ENCODE measurements at places on chromosomes 11 and 22.

DNA sequence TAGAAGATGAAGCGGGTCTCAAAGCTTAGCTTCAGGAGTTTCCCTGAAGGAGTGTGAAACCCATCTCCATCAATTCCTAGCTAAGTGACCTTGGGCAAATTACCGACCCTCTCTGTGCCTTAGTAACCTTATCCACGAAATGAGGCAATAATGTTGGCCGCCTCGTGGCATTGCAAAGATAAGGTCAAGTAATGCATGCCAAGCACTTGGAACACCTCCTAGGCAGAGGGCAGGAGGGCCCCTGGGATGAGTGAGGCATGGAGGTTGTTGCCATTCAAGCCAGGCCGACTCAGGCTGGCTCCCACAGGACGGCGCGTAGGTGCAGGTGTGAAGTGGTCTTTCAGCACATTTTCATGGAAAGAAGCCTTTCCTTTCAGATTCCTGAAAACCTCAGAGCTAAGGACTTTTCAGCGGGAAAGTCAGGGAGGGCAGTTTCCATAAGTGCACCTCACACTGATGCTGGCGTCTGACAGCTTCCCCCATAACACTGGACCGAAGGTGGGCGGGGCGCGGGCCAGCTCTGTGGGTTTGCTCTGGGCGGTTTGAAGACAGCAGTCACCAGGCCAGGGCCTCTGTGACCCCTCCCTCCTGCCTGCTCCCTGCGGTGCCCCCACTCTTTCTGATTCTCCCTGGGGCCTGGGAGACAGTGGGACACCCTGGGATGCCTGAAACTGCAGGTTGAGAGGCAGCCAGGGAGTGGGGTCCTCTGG, 25.2 kb downstream of the RPS6KA4 start:
- no peak for DNase-seq

DNA sequence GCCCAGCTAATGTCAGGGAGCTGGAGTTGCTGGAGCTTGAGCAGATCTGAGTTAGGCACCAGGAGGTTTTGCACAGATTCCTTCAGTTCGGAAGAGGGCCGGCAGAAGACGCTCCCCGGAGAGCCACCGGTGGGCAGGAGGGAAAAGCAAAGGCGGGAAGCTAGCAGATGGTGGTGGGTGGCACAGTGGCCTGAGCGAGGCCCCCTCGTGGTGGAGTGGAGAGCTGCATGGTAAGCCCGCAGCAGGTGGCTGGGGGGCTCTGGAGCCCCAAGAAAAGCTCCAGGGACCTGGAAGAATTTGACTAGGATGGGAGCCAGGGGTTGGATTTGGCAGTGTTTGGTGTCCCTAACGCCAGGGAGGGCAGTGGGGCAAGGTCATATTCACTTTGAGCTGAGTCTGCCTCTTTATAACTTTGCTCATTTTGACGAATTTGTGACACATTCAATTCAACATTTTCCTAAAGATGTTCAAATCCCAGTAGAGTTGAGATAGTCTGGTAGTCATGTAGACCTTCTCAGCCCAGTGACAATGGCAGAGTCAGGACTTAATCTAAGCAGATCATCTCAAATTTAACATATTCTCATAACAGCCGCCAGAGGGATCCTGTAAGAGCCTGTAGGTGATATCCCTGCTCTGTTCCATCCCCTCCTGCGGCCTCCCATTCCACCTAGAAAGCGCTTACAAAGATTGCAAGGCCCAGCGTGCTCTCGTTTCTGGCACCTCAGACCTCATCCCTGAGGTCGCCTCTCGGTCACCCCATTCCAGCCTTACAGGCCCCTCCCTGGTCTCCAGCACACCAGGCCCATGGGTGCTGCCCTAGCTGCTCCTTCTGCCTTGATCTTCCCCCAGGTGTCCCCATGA, 57.9 kb downstream of the TRIM29 start:
- DNase-seq, result no peak

DNA sequence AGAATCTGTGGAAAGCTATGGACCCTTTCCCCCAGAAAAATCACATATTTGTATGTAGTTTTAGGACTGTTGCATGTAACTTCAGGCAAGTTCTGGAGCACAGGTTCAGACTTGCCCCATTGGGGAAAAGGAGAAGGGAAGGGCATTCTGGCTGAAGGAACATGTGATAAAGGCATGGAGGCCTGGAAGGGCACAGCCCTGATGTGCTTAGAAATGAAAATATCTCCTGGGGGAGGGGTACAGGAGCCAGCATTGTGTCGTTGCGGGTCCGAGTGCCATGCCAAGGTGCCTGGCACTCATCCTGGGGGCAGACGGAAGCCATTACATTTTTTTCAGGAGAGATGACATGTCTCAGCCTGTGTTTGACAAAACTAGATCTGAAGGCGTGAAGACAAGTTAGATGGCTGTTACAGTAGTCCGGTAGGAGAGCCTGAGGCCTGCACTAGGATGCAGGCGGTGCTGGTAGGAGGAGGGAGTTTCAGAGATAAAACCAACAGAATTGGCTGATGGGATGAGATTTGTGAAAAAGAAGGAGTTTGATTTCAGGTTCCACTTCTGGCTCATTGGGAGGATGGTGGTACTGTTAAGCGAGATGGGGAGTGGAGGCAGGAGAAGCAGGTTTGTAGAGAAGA, 96.9 kb downstream of the TEAD1 start:
- DNase-seq, result no peak

GRCh38 chr11:28951191-28951590, 843.0 kb downstream of the METTL15 start:
- no peak for DNase-seq

DNA sequence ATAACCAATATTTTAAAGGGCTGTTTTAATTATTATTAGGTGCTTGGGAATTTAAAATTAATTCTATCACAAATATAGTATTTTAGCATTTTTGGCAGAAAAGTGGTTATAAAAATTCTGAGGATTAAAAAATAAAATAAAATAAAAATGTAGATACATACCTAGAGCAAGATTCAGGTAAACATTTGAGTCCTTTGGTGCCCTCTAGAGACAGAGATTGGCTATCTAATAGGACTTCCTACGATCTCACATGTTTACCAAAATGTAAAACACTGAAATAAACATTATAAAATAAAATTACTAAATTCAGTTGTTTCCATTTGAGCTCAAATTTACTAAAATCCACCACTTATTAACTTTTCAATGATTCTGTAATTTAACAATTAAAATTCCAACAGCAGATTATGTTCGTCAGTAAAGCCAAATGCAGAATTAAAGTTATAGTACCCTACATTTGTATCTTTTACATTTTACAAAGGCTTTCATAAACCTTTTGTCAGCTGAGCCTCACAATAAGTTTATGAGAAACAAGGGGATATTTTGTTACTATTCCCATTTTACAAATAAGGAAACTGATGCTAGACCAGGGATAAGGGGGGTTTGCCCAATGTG, 27.7 kb downstream of the SLC36A4 start:
- no peak for DNase-seq

DNA sequence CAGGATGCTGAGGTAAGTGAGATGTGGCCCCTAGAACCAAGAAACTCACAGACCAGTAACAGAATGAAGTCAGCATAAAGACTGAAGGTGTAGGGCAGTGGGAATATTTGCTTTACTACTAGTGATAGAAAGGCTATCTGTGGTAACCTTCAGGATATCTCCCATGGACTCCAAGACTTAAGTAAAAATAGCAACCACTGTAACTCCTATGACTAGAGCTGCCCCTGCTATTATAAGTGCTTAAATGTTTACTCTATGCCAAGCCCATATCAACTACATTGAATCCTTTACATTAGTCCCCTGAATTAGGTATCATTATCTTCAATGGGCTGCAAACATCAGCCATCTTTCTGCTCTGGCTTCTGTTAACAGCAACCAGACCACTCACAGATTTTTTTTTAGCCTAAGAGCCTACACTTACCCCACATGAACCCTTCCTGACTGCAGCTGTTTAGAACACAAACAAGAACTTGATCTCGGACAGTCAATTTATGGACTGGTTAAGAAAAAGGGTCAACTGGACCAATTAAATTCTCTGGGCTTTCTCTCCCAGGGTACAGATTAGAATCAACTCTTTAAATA, 335.1 kb upstream of the API5 start:
- DNase-seq, result no peak

DNA sequence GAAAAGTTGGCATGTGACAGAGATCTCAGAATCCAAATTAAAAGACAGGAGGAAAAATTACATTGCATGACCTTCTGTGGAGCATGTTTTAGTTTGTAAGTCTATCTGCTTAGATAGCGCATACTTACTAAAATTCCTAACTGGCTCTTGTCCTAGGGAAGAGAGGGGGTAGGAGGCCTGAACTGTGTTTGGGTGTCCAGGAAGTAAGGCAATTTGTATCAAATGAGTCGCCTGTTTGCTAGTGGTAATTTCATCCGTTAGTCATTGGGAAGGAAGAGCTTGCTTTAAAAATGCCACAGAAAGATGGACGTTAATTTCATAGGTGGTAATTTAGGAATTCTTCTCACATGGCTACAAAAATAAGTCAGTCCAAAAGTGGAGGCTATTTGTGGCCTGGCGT, 18.5 kb downstream of the GRK3 start:
- DNase-seq, result no peak

GRCh38 chr11:106087815-106088435, 10.5 kb downstream of the AASDHPPT start:
- DNase-seq, result peak; percentile 5

DNA sequence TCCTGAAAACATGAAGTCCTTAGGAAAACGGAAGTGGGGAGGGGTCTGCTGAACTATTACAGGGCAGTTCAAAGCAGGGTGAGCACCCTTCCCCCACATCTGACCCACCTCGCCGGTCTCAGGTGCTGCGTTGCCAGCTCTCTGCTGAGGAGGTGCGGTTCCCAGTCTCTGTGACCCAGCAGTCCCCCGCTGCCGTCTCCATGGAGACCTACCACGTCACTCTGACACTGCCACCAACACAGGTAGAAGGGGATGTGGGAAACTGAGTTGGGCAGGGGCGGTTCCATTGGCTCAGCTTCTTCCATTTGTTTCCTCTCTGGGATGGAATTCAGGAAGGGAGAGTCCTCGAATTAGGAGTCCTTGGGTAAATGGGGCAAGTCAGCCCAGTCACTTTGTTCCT, 3.3 kb downstream of the C2CD2L start:
- DNase-seq, result no peak

- no peak for DNase-seq
Measured at GRCh38 chr11:62719302-62719978, 7.8 kb downstream of the HNRNPUL2 start.

DNA sequence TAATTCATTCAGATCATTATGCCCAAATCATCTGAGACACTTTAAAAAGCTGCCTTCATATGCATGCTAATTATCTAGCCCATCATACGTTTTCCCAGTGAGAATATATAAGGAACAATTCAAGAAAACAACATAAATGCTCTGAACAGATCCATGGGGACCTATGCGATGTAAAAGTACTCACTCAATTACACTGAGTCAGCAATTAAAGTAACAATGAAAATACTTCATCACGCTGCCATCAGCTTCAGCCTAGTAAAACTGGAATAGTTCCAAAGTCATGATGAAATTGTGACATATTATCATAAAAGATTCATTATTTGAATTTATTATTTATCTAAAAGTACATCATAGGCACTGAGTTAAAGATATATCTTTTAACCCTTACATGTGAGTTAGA, 3.7 kb upstream of the OR8K5 start:
- no peak for DNase-seq

GRCh38 chr11:84128840-84129239, 842.7 kb upstream of the CCDC90B start:
- no peak for DNase-seq

- DNase-seq, result no peak
Measured at GRCh38 chr22:31394326-31394725, 5.1 kb upstream of the DRG1 start.

GRCh38 chr11:103210543-103210942, 101.3 kb downstream of the DYNC2H1 start:
- DNase-seq, result no peak

DNA sequence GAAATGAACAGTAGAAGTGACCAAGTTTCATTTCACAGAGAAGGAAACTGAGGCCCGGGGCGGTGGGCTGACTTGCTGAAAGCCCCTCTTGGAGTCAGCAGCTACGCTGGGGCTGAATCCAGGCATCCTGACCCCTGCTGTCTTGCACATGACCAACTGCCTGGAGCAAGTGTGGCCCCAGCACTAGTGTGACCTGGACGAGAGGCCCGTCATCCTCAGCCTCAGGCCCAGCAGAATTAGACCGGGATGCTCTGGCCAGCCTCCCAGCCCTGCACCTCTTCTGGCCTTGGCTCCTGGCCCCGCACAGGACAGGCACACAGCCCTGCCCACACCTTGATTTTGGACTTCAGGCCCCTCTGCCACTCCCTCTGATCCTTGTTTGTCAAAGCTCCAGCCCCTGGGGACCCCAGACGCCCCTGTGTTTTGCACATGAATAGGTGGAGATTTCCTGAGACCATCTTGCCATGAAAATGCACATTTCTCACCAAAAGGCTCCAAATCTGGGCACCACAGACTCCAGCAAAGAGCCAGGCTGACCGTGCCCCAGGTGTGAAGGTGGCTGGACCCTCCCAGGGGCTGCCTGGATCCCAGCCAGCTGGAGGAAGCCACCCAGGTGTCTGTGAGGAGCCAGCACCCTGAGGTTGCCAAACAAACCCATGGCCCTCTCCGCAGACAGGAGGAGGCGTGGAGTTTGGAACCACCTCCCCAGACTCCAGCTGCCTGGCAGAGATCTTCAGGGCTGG, 24.9 kb downstream of the FGF4 start:
- DNase-seq, result no peak

GRCh38 chr11:35826949-35827348, 116.9 kb upstream of the LDLRAD3 start:
- DNase-seq, result no peak

DNA sequence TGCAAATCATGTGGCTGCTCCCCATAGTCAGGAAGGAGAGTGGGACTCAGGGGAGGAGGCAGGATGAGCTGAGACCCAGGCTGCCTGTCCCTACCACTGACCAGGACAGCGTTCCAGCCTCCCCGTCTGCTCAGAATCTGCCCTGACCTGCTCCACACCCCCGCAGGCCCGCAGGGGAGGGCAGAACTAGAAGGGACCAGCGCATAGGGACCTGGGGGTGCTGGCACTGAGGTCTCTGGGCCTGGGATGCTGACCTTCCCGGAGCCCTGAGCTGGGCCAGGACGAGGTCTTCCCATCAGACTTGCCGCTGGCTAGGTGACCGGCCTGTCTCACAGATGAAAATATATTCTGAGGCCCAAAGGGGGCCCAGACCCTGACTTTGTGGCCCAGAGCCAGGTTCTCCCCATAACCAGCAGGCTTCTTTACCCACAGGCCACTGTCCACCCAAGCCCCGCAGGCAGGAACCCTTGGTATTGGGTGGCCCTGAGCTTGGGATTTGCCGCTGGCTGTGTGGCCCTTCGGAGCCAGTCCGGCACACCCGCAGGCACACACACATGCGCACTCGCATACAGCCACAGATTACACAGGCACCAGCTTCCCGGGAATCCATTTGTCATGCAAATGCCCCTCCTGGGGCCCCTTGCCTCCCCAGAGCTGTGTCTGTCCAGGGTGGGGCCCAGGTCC, 13.8 kb upstream of the PIM3 start:
- no peak for DNase-seq

GRCh38 chr11:119602745-119603373, 126.1 kb downstream of the NECTIN1 start:
- no peak for DNase-seq

- no peak for DNase-seq
Measured at GRCh38 chr22:27482402-27482801, 319.2 kb downstream of the MN1 start.

Measured in NCI-H1048 (cell line).